ENCODE measurements at places on chromosomes 13 and 19.

DNA sequence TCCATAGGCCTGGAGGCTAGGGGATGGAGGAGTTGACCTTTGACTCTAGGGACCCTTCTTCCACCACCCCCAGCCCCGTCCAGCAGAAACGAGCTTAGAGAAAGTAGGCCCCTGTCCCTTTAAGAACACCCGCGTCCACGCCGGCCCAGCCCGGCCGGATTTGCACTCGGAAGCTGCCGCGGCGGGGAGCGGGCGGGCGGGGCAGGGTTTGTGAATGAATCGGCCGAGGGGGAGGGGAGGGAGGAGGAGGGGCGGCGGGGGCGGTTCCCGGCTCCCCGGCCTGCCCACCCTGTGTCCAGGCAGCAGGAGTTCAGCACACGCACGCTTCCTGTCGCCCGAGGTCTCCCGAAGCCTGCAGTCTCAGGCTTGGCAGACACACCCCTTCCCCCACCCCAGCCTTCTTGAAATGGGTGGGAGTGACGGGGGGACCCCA is 1.5 kb downstream of the UNC13A start:
- DNase-seq: no peak
- H3K27ac ChIP-seq: no peak overlapping the region
- peaks cover 49% of the 10 kb centered on the region for H3K27me3 ChIP-seq
- H3K4me1 ChIP-seq: peaks cover 6% of the 10 kb centered on the region
- no peak overlapping the region for H3K4me3 ChIP-seq
- no peaks in the 10 kb centered on the region for H3K36me3 ChIP-seq

DNA sequence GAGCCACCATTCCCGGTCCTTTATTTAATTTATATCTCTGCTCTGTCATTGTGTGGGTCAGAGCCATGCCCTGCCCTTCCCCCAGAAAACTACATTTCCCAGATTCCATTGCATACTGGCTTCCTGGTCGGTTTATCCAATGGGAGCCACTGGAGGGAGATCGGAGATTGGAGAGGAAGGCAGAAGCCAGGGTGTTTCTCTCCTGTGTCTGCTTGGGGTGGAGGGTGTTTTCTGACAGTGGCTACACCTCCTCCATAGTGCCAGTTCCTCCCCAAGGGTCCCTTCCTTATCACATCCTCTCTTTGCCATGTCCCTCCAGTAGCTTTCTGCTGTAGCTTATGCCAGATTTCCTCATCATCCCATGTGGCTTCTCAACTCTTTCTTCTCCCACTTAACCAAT is 19.0 kb downstream of the OLFM2 start:
- H3K27me3 ChIP-seq: peaks cover 22% of the 10 kb centered on the region
- no peak for DNase-seq
- H3K27ac ChIP-seq: no peak overlapping the region
- H3K36me3 ChIP-seq: no peaks in the 10 kb centered on the region
- H3K4me3 ChIP-seq: no peak overlapping the region
- peaks cover 12% of the 10 kb centered on the region for H3K4me1 ChIP-seq

DNA sequence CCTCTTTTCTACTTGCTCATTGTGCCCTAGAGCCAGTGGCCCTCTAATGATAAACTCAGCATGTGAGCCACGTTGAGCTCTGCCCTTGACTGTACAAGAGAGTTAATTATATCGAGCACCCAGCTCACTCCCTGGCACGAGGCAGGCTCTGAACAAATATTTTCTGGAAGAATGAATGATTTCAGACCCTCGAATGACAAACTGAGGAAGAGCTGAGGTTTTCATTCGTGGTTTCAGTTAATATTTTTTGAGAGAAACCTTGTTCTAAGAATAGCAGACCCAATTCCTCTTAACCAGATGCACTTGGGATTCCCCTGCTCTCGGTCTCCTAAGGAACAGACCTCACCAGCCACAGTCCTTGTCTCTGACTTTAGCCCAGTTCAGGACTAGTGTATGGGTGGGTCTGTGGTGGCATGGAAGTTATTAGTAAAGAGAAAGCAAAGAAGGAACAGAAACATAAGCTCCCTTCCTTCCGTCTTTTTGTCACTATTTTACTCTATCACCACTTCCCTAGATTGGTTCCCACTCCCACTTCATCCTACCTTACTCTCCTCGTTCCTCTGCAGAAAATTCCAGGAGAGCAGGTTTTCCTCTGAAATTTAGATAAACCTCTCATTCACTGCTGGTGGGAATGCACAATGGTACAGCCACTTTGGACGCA is 22.1 kb upstream of the WDFY2 start:
- no peak overlapping the region for H3K27ac ChIP-seq
- H3K4me1 ChIP-seq: peaks cover 35% of the 10 kb centered on the region
- no peak overlapping the region for H3K4me3 ChIP-seq
- no peak for DNase-seq

DNA sequence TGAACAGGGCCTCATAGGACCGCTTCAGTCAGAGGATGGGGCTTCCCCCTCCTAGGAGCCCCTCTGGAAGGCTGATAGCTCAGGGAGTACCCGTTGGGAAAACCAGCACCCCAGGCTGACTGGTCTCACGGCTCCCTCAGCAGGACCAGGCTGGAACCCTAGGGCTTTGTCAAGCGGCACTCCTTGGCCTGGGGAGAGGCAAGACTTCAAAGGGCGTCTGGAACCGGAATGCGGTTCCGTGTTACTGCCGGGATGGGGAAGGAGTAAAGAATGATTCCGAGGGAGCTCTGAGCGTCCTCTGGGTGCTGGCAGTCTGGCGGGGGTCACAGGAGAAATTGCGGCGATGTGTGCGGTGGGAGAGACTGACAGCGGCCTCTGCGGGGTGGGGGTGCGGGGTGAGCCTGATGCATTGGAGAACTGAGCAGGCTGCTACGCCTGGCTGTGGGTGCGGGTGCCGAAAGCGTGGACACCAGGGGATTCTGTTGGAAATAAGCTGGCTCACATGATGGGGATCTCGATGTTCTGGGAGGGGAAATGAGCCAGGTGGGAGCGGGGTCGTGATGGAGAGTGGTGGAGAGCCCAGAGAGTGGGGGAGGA is 1.9 kb downstream of the COX6B2 start:
- peaks cover 3% of the 10 kb centered on the region for H3K36me3 ChIP-seq
- H3K4me3 ChIP-seq: peak overlapping the region; percentile 15
- no peak for DNase-seq
- no peak overlapping the region for H3K27ac ChIP-seq
- peaks cover 46% of the 10 kb centered on the region for H3K27me3 ChIP-seq

DNA sequence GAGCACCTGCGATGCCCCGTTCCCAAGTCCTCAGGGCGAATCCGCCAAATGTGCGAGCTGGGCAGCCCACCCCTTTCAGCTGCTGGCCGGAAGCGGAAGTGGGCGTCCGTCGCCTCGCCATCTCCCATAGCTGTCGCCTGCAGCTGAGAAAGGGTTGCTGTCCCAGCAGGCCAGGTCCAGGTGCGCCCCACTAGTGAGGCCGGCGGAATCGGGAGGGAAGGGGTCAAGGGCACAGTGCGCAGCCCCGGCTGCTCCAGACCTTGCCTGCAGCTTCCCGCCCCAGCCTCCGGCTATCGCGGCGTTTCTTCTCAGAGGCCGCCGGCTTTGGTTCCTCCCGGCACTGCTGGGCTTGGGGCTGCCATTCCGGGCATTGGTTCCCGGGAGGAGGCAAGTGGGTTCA is at the start of gene ZNF177:
TSS of gene ZNF177 (plus strand) at position 109 of the 400 bp plus-strand sequence. CDS start 15,299 bp downstream, outside the sequence.
- no peak within 1 kb of the TSS for H3K27ac ChIP-seq
- no peaks in the 10 kb centered on the region for H3K4me1 ChIP-seq
- H3K27me3 ChIP-seq: no peaks in the 10 kb centered on the region

- DNase-seq: no peak
- no peak overlapping the region for H3K4me3 ChIP-seq
- no peak overlapping the region for H3K27ac ChIP-seq
- H3K4me1 ChIP-seq: no peaks in the 10 kb centered on the region
- no peaks in the 10 kb centered on the region for H3K36me3 ChIP-seq
These were observed 35.2 kb upstream of the GRTP1 start for GRCh38 chr13:113398963-113399754.

- H3K4me1 ChIP-seq: peaks cover 14% of the 10 kb centered on the region
- no peak overlapping the region for H3K4me3 ChIP-seq
- no peaks in the 10 kb centered on the region for H3K27me3 ChIP-seq
- DNase-seq: no peak
- no peak overlapping the region for H3K27ac ChIP-seq
These were observed 122.5 kb downstream of the STK24 start for GRCh38 chr13:98454389-98454881.

- peaks cover 15% of the 10 kb centered on the region for H3K27me3 ChIP-seq
- H3K4me3 ChIP-seq: no peak overlapping the region
- DNase-seq: no peak
- no peaks in the 10 kb centered on the region for H3K36me3 ChIP-seq
- H3K27ac ChIP-seq: no peak overlapping the region
These were observed 38.2 kb upstream of the GJB6 start for GRCh38 chr13:20270163-20270865.

- DNase-seq: no peak
- H3K27ac ChIP-seq: no peak overlapping the region
- no peak overlapping the region for H3K4me3 ChIP-seq
- no peaks in the 10 kb centered on the region for H3K4me1 ChIP-seq
- H3K27me3 ChIP-seq: no peaks in the 10 kb centered on the region
- no peaks in the 10 kb centered on the region for H3K36me3 ChIP-seq
These were observed 53.9 kb upstream of the OLFM4 start for GRCh38 chr13:52974711-52975110.

- H3K4me1 ChIP-seq: no peaks in the 10 kb centered on the region
- H3K4me3 ChIP-seq: no peak overlapping the region
- H3K27me3 ChIP-seq: no peaks in the 10 kb centered on the region
- no peak for DNase-seq
- H3K27ac ChIP-seq: no peak overlapping the region
These were observed 27.4 kb upstream of the TIMM44 start for GRCh38 chr19:7970716-7971448.

DNA sequence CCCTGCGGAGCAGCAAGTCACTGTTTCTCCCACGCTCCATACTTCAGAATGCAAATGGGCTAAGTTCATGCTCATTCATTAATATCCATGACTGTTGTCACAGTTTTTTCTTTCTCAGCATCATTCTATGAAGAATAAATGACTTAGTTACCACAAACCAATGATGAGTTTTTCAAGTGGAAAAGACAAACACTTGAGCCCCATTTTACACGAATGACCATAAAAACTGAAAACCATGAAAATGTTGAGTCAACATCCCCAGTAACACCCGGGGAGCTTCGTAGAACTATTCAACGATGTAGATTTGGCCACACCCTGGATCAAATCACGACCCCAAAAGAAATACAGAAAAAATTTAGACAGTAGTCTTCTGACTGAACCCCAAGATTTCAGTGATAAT is 99.8 kb upstream of the GJB6 start:
- no peak overlapping the region for H3K4me3 ChIP-seq
- H3K36me3 ChIP-seq: no peaks in the 10 kb centered on the region
- H3K4me1 ChIP-seq: no peaks in the 10 kb centered on the region
- DNase-seq: no peak
- H3K27me3 ChIP-seq: peaks cover 7% of the 10 kb centered on the region
- H3K27ac ChIP-seq: no peak overlapping the region

DNA sequence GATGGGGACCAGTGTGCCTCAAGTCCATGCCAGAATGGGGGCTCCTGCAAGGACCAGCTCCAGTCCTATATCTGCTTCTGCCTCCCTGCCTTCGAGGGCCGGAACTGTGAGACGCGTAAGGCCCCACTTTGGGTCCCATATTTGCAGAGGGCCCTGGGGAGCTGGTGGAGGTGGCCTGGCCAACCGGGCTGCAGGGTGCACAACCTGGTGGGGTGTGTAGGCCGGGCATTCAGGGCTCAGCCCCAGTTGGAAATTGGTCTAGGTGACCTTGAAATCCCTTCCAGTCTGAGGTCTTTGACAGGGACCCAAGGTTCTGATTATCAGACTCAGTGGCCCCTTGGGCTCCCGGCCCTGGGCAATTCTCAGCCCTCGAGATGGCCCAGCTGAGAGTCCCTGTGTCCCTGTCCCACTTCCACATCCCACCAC is 8.3 kb downstream of the F7 start:
- no peak for DNase-seq
- H3K27ac ChIP-seq: no peak overlapping the region
- H3K4me3 ChIP-seq: no peak overlapping the region
- H3K36me3 ChIP-seq: peaks cover 3% of the 10 kb centered on the region
- H3K4me1 ChIP-seq: no peaks in the 10 kb centered on the region

GRCh38 chr19:41610789-41611188 is 16.1 kb downstream of the CEACAM4 start:
- peaks cover 33% of the 10 kb centered on the region for H3K27me3 ChIP-seq
- no peaks in the 10 kb centered on the region for H3K4me1 ChIP-seq
- no peak overlapping the region for H3K4me3 ChIP-seq
- no peak overlapping the region for H3K27ac ChIP-seq
- DNase-seq: no peak

- no peak overlapping the region for H3K27ac ChIP-seq
- H3K4me1 ChIP-seq: no peaks in the 10 kb centered on the region
- no peaks in the 10 kb centered on the region for H3K27me3 ChIP-seq
- no peaks in the 10 kb centered on the region for H3K36me3 ChIP-seq
- no peak overlapping the region for H3K4me3 ChIP-seq
These were observed 691.1 kb downstream of the UQCRFS1 start for GRCh38 chr19:28521614-28522544.

GRCh38 chr19:2729943-2730818 is 9.0 kb upstream of the DIRAS1 start:
- H3K36me3 ChIP-seq: peaks cover 11% of the 10 kb centered on the region
- H3K27me3 ChIP-seq: peaks cover 2% of the 10 kb centered on the region
- DNase-seq: no peak
- H3K27ac ChIP-seq: no peak overlapping the region

GRCh38 chr13:68428292-68428691 is 1198.2 kb upstream of the PCDH9 start:
- no peak overlapping the region for H3K4me3 ChIP-seq
- no peaks in the 10 kb centered on the region for H3K4me1 ChIP-seq
- no peak for DNase-seq
- H3K36me3 ChIP-seq: no peaks in the 10 kb centered on the region
- H3K27me3 ChIP-seq: no peaks in the 10 kb centered on the region
- no peak overlapping the region for H3K27ac ChIP-seq

DNA sequence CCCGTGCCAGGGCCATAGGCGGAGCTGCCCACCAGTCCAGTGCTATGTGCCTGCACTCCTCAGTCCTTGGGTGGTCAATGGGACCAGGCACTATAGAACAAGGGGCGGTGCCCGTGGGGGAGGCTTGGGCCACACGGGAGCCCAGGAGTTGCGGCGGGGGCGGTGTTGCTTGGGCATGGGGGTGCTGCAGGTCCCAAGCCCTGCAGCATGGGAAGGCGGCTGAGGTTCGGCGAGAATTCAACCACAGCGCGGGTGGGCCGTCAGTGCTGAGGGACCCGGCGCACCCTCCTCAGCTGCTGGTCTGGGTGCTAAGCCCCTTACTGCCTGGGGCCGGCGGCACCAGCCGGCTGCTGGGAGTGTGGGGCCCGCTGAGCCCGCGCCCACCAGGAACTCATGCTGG is 242.2 kb upstream of the SGCG start:
- no peak overlapping the region for H3K4me3 ChIP-seq
- H3K27me3 ChIP-seq: no peaks in the 10 kb centered on the region
- H3K36me3 ChIP-seq: no peaks in the 10 kb centered on the region
- H3K27ac ChIP-seq: no peak overlapping the region
- DNase-seq: no peak

Measured in activated T-helper 2 cell treated with anti-CD3 and anti-CD28 coated beads, Interferon-gamma antibody, Interleukin-2, Interleukin-4, amounts not matched to agents 10 μg/mL and 5 μg/mL and 100 μg/mL, durations not matched to agents 14 hours and 24 hours and 36 hours (primary cell).